ENCODE measurements at places on chromosomes 2 and 18.

GRCh38 chr2:23414871-23415270, 29.9 kb downstream of the KLHL29 start:
- DNase-seq = no peak

DNA sequence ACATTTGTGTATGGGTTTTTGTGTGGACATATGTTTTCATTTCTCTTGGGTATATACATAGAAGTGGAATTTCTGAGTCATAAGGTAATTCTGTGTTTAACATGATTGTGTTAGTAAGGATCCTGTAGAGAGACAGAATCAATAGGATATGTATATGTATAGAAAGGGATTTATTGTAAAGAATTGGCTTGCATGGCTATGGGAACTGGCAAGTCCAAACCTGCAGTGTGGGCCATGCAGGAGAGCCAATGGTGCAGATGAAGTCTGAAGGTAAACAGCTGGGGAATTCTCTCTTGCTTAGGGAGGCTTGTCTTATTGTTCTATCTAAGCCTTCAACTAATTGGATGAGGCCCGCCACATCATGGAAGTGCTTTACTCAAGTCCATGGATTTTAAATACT, 39.2 kb upstream of the IL1R2 start:
- DNase-seq = no peak

DNA sequence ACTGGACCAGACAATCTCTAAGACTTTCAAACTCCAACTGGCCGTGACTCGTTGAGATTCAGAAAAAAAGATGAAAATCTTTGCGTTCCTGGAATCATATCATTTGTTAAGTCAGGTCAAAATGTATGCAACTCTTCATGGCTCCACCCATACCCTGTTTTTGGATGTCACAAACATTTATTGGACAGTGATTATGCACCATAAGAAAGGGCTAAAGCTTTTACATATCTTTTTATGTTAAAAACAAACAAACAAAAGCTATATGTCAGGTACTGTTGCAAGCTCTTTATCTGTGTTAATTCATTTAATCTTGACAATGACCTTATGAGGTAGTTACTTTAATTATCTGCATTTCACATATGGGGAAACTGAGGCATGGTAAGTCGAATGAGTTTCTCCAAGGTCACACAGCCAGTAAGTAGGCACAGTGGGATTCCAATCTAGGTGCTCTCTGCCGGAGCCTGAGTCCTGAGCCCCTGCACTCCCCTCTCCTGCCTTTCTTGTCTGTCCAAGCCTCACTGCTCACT, 145.7 kb upstream of the MYCN start:
- DNase-seq = no peak

DNA sequence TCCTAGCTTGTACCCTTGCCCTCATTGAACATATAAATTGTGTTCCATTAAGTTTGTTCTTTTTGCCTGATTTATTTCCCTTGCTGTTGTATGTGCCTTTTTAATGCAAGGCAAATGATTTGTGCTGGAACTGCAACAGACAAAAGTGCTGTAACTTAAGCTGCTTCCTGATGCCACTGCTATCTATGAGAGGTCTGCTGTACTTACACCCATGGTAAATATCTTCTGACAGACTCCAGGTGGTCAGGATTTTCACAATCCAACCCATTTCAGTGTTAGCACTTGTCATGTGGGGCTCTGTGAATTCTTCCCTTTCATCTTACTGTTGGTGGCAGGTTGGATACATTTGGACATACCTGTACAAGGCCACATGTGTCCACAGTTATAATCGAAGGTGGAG, 63.5 kb downstream of the ARHGAP15 start:
- no peak for DNase-seq

DNA sequence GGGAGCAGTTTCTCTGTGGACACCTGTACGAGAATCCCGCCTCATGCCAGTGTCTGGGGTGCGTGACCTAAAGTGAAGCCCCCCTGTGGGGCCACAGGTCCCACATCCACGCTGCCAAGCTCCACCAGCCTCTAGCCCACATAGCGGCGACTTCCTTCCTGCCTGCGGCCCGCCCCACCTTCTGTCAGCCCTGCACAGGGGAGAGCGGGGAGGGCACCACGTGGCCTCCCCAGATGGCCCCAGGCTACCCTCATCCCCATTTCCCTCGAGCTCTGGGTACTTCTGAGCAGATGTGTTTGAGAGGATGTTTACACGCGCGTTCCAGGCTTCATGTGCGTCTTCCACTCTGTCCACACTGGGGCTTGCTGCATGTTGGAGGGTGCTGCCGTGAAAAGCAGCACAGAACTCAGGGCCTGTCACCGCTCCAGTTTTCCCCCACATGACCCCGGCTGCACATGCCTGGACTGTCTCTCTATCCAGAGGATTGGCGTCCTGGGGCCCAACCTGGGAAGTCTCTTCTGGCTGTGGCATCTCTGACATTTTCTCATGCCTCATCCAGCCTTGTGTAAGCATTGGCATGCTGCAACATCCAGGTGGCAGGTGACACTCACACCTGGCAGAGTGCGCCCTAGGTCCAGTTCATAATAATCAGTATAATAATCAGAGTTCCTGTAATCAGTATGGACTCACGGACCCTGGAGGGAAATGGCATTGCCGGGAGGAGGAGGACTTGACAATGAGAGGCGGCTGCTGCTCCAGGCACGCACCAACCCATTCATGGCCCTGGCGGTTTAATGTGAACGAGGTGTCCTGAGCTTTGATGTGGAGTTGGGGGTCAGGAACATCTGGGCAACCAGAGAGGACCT, 146.3 kb upstream of the TWIST2 start:
- DNase-seq = no peak

DNA sequence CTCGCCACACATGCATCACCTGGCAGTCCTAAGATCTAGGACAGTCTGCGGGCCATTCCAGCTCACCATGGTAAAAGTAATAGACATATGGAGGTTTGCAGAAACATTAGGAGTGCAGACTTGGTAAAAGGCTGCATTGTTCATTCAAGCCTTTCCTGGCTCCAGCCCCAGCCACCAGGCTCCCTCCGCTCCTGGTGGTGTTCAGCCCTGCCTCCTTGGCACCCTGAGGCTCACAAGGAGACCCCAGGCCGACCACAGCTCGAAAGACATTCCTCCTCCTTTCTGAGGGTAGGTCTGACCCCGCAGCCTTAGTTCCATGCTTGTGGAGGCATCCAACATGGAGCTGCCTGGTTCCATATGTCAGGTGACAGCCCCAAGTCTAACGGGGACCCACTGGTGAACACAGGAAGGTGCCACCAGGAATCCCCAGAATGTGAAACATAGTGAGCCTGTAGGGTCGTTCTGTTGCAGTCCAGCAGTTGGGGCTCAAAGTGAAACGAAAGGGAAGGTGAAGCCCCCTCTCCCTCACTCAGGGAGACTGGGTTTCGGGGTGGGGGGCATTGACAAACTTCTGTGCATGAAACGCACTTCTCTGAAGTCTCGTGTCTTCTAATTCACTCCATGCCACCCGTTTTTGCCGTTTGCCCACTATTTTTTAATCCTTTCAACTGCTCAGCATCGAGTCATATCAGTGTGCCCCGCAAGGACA, 5.0 kb upstream of the SP100 start:
- no peak for DNase-seq

GRCh38 chr18:28248653-28249052, 71.7 kb upstream of the CDH2 start:
- no peak for DNase-seq

DNA sequence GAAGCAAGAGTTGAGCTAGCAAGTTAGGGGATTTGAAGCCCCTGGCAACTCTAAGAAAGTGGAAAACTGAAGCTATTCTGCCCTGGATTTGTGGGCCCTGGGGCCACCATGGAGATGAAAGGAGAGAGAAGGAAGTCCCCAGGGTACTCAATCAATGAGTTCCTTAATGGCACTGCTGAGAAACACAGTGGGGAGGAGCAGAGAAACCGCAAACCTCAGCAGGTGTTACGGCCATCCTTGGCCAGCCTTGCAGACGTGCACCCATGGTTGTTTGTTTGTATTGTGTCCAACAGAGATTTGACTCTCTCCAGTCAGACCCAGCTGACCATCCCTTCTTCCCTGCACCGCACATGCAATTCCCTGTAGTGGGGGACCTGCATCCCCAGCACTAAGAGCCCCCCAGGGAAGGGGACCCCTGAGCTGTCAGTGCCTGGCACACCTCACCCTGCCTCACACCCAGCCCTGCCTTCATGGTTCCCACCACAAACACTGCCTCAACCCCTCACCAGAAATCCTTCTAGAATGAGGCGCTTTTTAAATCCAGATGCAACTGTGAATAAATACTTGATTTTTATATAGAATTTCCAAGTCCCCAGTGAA, 255.3 kb downstream of the SH3BP4 start:
- no peak for DNase-seq

DNA sequence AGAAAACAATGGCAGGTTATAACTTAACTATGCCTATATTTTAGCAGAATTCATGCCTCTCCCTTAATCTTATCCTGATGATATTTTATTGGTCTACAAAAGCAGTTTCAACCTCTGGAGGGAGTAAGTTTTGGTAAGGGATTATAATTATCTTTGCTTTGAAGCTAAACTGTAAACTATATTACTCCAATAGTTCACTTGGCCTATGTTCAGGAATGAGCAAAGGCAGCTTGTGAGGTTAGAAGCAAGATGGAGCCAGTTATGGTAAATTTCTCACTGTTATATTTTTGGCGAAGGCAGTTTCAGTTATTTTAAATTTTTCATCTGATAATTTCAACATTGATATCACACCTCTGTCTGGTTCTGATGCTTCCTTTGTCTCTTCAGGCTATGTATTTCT, 192.5 kb upstream of the RGPD4 start:
- no peak for DNase-seq

DNA sequence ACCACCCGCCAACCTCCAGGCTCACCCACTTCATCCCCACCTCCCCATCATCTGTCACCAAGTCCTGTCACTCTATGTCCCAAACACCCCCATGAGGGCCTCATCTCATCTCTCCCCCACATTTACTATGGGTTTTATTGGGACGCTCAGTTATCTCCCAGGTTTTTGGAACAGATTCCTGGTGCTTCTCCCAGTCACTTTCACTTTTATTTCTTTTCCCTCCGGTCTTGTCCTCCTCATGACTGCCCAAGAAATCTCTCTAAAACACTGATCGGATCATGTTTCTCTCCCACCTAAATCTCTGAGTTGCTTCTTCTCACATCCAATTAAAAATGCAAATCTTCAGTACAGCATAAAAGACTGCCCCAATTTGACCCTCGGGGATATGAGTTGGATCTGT, 273.1 kb downstream of the PHLPP1 start:
- no peak for DNase-seq

- DNase-seq = no peak
Observed at GRCh38 chr18:12651651-12652050, 6.3 kb downstream of the SPIRE1 start.

DNA sequence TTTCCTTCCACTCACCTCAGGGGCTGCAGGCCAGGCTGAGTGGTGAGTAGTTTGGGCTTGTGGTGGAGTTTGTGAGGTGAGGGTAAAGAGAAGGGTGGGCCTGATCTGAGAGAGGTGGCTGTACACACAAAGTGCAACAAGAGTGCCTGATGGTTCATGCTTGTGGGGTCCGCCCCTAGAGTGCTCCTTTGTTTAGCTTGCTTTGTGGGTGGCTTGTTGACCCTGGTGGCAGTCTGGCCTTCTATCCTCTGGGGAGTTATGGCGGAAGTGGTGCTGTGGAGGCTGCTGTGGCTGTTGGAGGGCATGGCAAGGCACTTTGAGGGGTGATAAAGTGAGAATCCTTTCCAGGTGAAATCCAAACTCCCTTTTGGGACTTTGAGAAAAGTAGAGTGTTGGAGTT, 10.6 kb downstream of the UBE2F start:
- DNase-seq = no peak

DNA sequence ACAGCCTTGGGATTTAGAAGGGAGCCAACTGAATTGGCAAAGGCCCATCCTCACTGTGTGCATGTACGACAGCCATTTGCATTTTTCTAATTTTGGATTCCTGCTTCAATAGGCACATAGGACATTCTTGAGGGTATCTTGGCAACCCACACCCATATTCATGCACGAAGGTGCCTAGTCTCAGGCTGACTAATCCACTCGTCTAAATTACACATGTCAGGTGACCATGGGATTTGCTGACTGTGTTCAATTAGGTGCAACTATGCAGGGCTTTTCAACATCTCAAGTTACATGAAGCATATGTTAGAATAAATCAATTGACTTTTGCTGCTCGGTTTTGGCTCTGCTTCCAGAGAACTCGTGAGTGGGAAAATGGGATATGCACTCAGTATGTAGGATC, 249.7 kb downstream of the SP3 start:
- no peak for DNase-seq

DNA sequence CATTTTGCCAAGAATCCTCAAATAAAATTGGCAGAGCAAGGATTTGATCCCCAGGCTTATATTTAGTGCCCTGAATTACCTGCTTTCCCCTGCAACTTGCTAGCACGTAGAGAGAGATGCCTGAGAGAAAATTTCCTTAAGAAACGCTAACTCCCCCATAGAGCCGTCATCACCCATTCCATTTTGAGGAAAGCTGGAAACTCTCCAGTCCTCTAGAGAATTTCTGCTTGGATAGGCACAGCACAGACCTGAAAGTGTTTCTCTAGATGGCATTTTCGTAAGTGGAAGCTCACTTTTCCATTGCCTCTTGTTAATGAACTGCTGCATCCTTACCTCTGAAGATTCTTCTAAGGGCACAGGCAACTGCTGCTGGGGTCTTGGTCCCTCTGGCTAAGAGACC, 277.8 kb upstream of the SIX2 start:
- no peak for DNase-seq

DNA sequence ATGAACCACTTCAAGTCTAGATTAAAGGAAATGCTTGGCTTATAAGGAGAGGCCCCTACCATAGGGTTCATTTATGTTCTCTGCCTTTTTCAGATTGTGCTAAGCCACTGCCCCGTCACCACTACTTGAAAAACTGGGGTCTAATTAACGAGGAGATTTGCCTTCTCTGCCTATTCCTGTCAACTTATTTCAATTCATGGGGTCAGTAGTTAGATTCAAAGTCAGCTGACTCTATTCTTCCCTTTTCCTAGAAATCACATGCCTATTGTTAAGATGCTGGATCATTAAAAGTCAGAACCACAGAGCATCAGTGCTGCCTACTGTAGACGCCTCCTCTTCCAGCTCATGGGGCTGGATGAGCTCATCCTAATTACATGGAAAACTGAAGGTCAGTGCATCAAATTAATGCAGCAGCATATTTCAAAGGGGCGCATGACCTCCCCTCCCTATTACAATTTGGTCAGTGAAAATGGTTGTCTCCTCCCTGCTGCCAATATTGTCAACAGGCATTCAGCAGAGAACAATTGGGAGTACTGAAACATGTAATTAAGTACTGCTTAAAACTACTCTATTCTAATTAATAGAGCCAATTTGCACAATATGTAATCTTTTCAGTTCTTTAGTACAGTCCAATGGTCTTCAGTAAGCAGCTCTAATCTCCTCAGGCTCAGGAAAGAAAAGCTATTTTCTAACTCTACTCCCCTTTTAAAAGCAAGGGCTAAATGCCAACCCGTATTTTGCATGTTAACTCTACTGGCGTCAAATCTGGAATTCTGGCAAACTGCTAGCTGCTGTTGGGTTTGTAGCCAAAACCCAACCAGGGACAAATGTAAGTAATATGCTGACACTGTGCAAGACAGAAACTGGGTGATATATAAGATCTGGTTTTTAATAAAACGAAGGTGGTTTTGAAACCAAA, 117.4 kb upstream of the ITGB6 start:
- DNase-seq = no peak

GRCh38 chr2:20423847-20424246, 23.0 kb upstream of the RHOB start:
- DNase-seq = no peak

- peak; percentile 67 for DNase-seq
Observed at GRCh38 chr18:63161761-63162195, 157.8 kb downstream of the BCL2 start.

GRCh38 chr2:120415728-120416509, 70.0 kb downstream of the INHBB start:
- DNase-seq = no peak

GRCh38 chr18:3129053-3129864, 90.5 kb downstream of the MYOM1 start:
- DNase-seq = peak; percentile 57

All from stimulated activated CD8-positive, alpha-beta memory T cell treated with anti-CD3 and anti-CD28 coated beads, Interleukin-4, amount 100 ng/mL, for 4 hours (primary cell).